ENCODE measurements at places on chromosomes 16 and 17.
A peak's percentile ranks its signal among the peaks of the same experiment; 100 is the strongest.

DNA sequence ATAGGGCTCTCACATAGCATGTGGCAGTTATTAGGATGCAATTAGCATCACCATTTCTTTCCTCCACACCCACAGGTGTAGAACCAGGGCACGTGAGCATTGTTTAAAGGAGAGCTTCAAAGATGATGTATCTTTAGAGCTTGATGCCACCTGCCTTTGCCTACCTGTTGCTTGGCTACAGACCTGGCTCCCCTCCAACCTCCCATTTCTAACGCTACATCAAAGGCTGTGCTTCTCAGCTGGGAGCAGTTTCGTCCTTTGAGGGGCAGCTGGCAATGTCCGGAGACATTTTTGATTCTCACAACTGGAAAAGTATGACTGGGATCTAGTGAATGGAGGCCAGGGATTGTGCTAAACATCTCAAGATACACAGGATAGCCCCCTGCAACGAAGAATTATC, 78.5 kb upstream of the CLEC3A start:
- no peak for DNase-seq

- no peak for DNase-seq
These were observed 16.5 kb downstream of the PSME3IP1 start for GRCh38 chr16:57169327-57169726.

DNA sequence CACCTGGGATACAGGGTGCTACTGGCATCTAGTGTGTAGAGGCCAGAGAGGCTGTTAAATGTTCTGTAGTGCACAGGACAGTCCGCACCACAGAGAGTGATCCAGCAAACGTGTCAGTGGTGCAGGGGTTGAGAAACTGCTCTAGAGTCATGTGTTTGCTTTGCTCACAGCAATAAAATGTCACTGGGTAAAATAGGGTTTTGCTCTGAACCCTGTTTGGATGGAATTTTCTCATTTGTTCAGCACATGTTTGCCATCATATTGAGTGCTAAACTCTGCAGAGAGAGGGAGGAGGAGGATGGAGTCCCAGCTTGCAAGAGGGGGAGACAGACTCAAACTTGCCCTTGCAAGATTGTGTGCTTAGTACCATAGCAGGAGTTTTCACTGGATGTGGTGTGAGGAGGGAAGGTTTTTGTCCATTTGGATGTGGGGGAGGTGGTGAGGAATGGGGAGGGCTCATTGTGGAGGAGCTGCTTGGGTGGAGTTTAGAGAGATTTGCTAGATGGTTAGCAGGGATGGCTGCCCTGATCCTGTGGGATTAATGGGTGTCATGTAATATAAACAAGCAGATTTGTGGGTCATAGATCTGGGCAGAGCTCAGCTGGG, 11.8 kb downstream of the PLCG2 start:
- DNase-seq, result no peak

GRCh38 chr17:64384253-64385186, 6.1 kb downstream of the PECAM1 start:
- DNase-seq, result no peak

DNA sequence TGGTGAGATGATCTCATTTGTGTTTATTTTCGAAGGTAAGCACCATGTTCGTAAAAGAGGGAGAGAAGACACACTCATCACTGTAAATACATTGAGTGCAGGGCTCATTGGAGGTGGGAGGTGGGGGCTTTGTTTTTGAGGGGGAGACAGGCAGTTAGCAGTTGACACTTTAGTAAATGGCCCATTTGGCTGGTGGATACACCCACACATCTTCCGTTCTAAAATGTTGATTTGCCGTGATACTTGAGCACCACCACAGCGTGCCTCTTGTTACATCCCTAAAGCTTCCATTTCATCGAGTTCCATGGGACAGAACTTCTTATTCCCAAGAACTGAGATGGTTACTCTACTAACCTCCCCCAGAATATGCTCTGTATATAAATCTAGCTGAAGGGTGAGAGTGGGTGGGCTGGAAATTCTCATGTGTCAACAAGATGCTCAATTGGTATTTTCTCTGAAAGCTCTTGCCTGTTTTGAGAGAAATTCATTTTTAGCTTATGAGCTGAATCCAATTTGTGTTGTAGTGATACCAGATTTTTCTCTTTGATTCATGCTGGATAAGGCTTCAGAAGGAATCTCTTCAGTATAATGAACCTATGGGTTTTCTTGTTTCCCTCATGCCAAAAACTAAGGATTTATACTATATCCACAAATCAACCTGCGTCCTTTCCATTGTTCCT, 314.3 kb downstream of the RBFOX1 start:
- no peak for DNase-seq

DNA sequence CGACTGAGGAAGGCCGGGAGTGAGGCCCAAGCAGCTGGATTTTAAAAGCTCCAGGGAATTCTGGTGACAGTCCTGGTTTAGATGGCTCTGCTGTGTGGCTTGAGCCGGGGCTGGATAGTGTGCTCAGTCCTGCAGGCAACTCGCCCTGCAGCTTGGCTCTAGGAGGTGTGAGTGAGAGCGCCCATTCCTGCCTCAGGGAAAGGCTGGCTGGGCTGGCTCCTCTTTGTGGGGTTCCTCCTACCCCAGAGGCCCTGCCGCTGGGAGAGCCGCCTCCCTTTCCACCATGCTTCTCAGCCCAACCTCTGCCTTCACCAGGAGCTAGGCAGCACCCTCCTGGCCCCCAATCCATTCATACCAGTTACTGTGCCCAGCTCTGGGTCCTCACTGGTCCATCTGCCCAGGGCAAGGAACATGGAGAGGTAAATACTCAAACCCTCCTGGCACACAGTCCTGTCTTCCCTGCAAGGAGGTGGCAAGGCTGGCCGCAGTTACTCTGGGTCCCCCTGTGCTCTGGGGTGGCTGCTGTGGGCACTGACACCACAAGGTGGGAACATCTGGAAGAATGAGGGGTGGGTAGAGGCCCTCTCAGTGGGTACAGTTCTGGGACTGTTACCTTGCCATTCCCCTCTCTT, 47.1 kb downstream of the VAC14 start:
- no peak for DNase-seq

- DNase-seq, result no peak
These were observed 36.0 kb downstream of the ARHGAP23 start for GRCh38 chr17:38464251-38464722.

GRCh38 chr17:45129426-45129939, 2.8 kb downstream of the PLCD3 start:
- no peak for DNase-seq

GRCh38 chr17:5111402-5112204, at the start of gene ZNF232:
Gene ZNF232, minus strand, starts transcription at chr17:5111878. Its CDS starts 56 bp downstream, at chr17:5111822.
- DNase-seq, result peak; percentile 92

- no peak for DNase-seq
These were observed 1.0 kb upstream of the ADGRG3 start for GRCh38 chr16:57667048-57667525.

DNA sequence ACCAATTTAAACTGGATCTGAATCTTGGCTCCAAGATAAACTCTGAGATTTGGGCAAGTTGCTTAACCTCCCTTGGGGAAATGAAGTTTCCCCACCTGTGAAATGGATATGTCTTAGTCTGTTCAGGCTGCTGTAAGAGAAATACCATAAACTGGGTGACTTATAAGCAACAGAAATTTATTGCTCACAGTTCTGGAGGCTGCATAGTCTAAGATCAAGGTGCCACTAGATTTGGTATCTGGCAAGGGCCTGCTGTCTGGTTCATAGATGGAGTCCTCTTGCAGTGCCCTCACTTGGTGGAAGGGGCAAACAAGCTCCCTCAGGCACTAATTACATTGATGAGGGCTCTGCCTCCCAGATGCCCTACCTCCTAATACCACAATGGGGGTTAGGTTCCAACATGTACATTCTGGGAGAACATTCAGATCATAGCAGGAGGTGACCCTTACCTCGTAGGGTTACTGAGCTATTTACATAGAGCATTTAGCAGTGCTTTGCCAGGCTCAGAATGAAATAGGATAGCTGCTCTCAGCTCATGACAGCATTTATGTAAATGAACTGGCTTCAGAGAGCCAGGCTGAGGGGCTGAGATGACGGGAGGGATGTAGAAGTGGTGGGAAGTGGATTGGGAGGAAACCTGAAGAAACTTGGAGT, 83.9 kb downstream of the SPECC1 start:
- no peak for DNase-seq

DNA sequence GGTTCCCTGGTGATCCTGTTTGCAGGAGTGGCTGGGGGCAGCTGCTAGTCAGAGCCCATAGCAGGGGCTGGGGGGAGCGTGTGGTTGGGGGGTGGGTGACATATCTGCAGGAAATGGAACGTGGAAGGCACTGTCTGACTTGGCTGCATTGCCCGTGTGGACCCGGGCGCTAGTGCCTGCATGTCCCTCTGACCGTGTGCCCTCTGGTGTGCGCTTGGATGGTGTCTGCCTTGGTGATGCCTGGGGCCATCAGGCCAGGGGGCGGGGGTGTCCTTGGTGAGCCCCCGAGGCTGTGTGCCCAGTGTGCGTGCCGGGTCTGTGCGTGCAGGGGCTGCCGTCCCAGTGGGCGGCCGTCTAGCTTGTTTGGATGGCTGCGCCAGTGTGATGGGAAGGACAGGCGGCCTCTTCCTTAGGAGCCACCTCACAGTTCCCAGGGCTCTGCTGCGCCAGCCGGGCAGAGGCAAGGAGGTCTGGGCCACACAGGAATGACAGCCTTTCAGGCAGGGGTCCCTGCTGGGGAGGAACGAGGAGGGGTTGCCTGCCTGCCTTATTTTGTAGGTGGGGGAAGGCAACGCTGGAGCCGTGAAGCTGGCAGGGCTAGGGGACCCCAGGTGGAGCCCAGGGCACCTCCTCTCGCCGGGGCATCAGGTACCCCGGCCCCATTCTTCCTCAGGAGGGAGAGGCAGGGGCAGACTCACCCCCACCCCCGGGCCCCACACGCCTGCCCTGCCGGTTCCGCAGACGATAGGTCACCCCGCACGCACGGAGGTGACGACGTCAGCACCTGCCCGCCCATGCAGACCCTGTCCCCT, 693 bp downstream of the NDRG4 start:
- no peak for DNase-seq

DNA sequence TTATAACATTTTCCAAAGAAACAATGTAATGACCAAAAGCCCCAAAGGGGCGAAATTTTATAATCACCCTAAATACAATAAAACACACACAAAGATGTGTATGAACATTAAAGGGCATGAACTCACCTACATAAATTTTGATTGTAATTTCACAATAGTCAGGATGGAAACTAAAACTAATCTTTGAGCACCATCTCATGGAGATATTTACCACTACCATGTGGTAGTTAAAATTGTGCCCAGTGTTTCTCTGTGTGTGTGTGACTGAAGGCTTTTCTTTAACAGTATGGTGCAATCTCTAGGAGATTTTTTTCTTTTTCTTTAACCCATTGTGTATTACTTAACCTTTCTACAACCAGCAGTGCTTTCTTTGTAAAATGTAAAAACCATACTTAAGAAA, 19.7 kb upstream of the MEIOC start:
- no peak for DNase-seq

GRCh38 chr16:89453501-89454321, 36.6 kb downstream of the ANKRD11 start:
- DNase-seq, result no peak

- DNase-seq, result peak; percentile 57
These were observed 15.3 kb upstream of the TNS4 start for GRCh38 chr17:40516581-40517285.

DNA sequence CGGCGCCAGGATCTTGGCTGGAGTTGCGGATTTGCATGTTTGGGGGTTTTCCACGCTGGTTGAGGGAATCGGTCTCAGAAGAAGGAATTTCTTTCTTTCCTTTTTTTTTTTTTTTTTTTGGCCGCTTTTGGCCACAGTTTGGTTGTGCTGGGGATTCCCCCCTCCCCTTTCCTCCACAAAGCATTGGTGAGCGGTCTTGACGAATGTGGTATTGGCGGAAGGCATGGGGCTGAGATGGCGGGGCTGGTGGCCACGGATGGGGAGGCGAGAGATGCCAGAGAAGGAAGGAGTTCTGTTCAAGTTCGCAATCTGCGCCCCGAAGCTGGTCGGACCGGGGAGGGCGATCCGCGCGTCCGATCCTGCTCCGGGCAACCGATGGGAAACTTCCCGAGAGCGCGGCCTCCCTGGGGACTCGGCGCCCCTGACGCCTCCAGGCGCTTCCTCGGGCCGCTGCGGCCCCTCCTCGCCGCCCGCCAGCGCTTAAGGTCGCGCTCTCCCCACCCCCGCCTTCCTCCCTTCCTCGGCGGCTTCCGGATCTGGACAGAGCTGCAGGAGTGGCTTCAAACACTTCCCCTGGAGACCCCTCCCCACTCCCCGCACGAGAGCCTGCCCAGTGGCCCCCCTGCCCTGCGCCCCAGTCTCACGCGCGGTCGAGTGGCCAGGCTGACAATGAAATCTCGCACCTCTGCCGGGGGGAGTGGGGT, 43.2 kb downstream of the RAI1 start:
- DNase-seq, result no peak

GRCh38 chr16:88458039-88458772, 5.1 kb downstream of the ZFPM1 start:
- DNase-seq, result no peak

DNA sequence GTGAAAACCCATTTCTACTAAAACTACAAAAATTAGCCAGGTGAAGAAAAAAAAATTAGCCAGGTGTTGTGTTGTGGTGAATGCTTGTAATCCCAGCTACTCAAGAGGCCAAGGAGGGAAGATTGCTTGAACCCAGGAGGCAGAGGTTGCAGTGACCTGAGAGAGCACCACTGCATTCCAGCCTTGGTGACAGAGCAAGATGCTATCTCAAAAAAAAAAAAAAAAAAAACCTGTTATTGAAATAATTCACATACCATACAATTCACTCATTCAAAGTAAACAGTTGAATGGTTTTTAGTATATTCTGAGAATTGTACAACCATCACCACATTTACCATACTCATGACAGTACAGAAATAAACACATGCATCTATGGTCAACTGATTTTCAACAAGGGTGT, 31.0 kb downstream of the ZNRF1 start:
- DNase-seq, result no peak

DNA sequence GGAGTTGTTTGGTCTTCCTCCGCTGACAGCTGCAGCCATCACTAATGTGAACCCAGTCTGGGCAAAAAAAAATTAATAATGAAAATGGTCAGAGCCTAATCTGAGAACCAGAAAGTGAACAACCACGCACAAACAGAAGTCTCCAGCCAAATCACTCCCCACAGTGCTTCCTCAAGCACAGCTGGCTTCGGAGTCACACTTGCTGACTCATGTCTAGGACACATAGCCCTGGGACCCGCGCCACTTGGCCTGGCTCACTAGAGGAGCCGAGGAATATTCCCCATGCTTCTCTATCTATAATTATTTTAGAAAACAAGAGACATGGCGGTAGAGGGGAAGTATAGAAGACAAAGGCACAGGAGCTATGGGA, 109.1 kb downstream of the ZFHX3 start:
- no peak for DNase-seq

DNA sequence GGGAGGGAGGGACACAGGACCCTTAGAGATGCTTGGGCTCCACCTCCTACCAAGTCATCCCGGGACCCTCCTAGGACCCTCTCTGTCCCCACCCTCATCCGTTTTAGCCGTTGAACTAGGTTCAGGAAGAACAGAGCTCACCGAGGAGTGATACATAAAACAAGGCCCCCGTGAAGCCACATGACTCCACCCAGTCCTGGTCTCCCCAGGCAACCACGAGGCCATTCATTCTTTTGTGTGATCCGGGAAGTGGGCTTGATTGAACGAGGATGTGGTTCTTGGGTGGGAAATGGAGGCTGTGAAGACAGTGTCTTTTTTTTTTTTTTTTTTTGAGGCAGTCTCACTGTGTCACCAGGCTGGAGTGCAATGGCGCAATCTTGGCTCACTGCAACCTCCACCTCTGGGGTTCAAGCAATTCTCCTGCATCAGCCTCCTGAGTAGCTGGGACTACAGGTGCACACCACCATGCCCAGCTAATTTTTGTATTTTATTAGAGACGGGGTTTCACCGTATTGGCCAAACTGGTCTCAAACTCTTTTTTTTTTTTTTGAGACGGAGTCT, 14.8 kb downstream of the TRARG1 start:
- peak; percentile 56 for DNase-seq

All from stimulated activated CD8-positive, alpha-beta memory T cell treated with anti-CD3 and anti-CD28 coated beads, Interleukin-15, amount 100 ng/mL, for 48 hours (primary cell).